ENCODE measurements at places on chromosomes 13 and 19.

- no peak for DNase-seq
Measured at GRCh38 chr19:43692385-43692784, 22.4 kb upstream of the PLAUR start.

- no peak for DNase-seq
Measured at GRCh38 chr13:46149272-46150133, 32.5 kb downstream of the LCP1 start.

DNA sequence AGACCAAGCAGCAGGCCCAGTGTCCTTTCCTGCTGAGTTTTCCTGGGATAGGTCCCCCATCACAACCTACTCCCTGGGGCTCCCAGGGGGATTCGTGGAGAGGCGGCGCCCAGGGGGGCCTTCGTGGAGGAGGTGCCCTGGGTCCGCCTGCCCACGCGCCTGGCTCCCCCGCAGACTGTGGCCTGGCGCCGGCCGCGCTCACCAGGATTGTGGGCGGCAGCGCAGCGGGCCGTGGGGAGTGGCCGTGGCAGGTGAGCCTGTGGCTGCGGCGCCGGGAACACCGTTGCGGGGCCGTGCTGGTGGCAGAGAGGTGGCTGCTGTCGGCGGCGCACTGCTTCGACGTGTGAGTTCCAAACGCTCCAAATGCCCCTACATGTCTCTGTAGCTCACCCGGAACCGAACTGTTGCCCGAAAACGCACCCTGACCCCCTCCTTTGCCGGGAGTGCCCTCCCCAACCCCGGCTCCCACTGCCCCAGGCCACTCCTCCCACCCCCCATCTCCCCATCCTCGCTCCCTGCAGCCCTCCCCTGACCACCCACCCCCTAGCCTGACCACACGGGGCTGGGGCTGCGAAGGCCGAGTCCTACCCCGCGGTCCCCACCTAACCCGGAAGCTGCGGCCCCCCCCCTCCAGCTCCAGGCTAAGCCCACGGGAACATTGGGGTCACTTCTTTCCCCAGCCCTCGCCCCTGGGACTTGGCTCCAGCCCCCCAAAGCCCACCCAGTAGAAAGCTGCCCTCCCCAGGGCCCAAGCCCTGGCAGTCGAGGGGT is 3.3 kb downstream of the TIMM13 start:
- no peak for DNase-seq

- no peak for DNase-seq
Measured at GRCh38 chr13:77022341-77022740, 4.6 kb downstream of the FBXL3 start.

- DNase-seq, result no peak
Measured at GRCh38 chr19:4957981-4958380, 10.9 kb upstream of the KDM4B start.

- no peak for DNase-seq
Measured at GRCh38 chr13:46751811-46752635, 44.9 kb downstream of the ESD start.

DNA sequence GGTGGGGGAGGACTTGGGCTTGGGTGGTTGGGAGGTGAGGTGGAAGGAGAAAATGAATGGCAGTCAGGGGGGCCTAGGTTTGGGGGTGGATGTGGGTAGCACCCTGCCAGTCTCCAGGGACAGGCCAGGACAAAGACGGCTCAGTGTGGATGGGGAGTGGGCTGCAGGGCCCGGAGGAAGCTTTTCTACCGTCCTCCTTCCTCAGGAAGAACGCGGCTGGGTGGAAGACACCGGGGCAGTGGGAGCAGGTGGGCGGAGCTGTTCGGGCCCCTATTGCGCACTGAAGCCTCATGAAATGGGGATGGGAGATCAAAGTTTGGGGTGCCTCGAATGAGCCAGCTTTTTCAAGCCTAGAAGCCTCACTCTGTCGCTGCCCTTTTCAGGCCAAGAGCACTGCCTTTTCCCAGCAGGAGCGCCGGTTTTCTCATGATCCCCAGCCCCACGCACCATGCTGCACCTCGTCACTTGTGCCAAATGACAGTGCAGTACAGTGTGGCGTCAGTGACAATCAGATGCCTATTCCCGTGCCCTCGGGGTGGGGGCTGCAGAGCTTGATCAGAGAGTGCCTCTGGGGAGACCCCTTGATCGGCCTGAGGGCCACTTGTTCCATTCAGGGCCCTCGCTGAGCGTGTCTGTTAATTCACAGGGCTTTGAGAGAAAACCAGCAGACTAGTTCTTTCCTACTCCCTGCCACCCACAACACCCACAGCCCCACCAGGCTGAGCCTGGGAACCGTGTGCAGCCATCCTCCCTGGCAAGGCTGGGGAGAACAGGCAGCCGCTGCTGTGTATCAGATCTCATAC is 1.5 kb downstream of the CALM3 start:
- no peak for DNase-seq

- no peak for DNase-seq
Measured at GRCh38 chr13:40148742-40149141, 493.3 kb downstream of the COG6 start.
